ENCODE measurements at places on chromosomes 2 and 18.

DNA sequence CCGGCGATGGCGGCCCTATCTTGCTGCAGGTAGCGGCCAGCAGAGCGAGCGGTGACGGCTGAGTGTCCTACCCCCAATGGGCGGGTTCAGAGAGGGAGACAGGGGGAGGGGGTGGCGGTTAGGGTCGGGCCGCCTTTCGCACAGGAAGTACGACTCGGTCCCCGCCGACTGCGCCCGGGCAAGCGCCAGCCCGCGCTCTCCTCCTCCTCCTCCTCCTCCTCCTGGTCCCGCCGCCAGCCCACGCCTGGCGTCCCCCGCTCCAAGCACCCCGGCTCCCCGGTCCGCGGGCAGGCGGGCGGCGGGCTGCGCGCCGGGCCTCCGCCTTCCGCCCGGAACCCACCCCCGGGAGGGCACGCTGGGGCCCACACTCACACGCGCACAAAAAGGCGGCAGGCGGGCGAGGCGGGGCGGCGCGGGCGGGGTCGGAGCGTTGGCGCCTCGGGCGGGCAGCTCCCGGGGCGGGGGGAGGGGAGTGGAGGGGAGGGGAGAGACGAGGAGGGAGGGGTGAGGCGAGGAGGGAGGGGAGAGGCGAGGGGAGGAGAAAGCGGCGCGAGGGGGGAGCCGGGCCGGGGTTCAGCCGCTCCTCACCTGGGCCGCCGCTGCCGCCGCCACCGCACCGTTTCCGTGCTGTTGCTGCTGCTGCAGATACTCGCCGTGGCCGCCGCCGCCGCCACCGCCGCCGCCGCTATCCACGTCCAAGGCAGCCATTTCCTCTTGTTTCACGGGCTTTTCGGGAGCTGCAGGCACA lies 1.2 kb downstream of the SP3 start:
- peak; percentile 72 for DNase-seq

DNA sequence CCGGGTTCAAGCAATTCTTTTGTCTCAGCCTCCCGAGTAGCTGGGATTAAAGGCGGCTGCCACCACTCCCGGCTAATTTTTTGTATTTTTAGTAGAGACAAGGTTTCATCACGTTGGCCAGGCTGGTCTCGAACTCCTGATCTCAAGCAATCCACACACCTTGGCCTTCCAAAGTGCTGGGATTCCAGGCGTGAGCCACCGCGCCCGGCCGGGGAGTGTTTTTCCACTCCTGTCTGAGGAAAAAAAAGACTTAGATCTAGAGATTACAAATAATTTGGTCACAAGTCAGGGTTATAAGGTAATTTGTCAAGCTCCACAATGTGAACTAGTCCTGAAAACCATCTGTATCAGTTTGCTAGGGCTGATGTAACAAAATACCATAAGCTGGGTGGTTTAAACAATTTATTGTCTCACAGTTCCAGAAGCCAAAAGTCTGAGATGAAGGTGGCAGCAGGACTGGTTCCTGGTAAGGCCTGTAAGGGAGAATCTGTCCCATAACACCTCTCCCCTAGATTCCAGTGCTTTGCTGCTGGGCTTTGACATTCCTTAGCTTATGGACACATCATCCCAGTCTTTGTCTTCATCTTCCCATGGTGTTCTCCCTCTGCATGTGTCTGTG lies 40.7 kb upstream of the SP3 start:
- no peak for DNase-seq

DNA sequence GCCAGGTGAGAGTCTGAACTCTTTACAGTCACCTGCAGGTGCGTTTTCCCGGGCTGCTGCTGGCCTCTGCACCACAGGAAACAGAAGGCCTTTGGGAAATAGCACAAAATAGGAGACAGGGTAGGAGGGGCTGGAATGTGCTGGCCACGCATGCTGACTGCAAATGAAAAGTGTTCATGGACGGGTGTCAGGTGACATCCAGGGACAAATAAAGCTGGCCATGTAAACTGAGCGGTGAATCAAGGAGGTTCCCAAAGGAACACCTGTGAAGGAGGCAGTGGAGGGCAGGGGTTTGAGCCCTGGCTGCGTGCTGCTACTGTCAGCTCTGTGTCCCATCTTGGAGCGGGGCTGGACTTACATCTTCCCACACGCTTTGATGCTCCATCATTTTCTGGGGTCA lies 42.4 kb upstream of the GBX2 start:
- no peak for DNase-seq

- DNase-seq: no peak
These were observed 80.6 kb downstream of the PIGN start for GRCh38 chr18:62106271-62106670.

DNA sequence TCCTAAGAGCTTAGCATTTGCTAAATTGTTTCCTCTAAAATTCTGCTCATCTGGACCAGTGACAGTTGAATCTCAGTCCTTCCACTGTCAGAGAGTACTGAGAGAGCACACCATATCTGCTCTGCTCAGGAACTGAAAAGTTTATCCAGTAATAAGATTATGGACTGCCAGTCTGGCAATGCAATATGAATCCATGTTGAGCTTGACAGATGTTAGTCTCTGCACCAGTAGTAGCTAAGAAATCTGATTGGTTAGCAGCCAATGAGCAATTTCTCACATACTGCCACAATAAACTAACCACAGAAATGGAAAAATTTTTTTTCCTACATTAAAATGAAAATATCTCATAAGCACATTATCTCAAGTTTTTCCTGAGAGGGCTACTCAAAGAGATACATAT lies 2.3 kb downstream of the PRKD3 start:
- DNase-seq: no peak

DNA sequence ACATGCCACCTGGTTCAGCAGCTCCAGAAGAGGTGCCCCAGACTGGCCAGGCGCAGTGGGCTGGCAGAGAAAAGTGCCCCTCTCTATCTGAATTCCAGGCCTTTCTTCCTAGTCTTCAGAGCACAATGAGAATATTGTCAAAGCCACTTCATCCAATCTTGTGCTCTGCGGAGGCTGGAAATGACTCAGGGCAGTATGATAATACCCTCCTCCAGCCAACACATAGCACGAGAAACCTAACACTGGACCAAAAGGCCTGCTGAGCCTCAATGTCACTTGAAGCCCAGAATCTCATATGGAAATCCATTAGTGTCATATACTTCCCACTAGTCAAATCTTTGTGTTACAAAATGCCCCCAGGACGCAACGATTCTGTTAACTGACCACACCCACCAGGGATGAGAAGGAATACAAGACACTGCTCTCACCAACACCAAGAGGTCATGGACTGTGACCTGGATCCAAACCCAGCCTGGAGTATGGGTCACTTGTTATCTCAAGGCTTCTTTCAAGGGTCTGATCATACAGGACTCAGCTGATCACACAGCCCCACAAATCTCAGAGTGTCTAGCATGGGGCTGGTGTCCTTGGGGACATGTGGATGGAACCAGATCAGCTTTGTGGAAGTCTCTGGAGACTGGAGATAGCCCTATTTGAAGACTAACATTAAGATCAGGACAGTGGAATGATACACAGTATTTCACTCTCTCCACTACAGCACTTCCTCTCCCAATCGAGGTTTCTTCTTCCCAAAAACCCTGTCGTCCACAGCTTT lies 10.1 kb downstream of the KIF3C start:
- DNase-seq: no peak

DNA sequence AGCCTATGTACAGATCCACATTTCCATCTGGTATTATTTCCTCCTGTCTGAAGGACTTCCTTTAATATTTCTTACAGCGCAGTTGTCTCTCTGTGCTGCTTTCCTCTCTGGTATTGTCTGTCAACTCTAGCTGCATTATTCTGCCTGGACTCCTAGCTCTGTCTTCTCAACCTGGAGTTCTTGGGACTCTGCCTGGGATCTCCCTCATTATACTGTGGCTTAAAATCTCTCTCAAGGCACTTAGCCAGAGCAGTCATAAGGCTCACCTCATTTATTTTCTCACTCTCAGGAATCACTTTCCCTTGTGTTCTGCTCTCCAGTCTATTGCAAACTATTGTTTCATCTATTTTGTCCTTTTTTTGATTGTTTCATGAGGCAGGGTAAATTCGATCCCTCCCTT lies 850.4 kb downstream of the ERBB4 start:
- DNase-seq: no peak

- no peak for DNase-seq
These were observed 114.4 kb downstream of the CAPN13 start for GRCh38 chr2:30692829-30693275.

DNA sequence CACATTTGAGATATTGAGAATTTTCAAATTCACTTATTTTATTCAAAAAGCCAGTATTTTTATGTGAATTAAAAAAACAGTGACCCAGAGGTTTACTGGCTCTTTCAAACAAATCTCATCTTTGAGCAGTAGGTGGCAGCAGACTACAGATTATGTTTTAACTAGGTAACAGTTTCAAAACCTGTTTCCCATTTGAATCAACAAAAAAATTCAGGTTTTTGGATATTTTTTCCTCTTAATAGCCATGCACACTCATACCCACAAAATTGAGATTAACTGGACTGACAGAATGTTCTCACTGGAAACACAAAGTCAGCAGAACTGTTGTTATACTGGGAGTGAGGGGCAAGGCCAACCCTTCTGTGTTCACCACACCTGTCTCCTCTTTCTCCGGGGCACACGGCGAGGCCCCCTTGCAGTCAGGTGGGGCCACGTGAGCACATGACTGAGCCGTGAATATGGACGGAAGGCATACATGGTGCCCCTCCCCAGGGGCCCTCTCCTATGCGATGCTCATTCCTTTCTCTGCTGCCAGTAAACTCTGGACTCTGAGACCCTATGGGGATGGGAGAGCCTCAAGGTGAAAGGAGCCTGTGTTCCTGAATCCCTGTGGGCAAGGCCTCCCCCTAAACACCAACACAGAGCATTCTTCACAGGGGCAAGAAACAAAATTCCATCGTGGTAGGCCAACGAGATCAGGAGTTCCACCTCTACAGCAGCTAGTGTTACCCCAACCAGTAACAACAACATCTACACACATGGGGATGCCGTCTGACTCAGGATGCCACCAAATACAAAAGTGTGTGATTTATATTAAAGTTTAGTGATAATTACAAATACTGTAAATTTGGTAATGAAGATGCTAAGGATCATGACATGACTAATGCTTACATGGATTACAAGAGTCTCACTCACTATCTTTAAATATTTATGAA lies 80.4 kb downstream of the LPIN2 start:
- peak; percentile 27 for DNase-seq

GRCh38 chr2:46915281-46915810 lies at the start of gene MCFD2:
Gene MCFD2 (minus strand): TSS chr2:46915806. CDS start chr2:46909171, 6,635 bp downstream.
- DNase-seq: no peak

DNA sequence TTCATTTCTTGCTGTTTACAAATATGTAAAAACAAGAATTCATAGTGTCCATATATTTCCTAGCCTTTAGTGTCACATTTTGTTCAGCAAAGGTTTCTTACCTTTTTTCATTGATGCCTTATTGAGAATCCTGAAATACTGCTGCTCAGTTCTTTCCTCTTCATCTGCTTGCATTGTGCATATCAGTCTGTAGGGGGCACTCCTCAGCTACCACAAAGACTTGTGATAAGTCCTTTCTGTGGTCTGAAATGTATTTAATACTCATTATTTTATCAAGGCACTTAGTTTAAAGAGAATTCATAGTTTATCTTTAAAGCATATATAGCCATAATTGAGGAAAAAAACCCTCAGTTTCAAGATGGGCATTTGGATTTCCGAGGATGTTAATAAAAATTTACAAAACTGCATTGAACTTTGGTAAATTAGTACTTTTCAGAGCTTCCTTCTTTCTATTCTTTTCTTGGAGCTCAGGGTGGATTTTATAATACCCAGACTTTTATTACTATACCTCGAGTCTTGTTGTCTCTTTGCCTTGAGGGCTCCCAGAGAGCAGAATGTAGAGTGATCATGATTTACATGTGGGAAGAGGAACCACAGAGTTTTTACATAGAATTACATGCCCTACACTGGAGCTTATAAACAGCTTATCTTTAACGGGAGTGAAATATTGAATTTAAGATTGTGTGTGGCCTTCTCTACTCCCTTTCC lies 570.1 kb downstream of the PLCL1 start:
- DNase-seq: peak; percentile 18

GRCh38 chr2:238897122-238897880 lies 49.4 kb downstream of the TWIST2 start:
- DNase-seq: no peak

- no peak for DNase-seq
These were observed 146.1 kb upstream of the DLX2 start for GRCh38 chr2:172248785-172249187.

GRCh38 chr18:56563568-56563967 lies 74.8 kb downstream of the TXNL1 start:
- no peak for DNase-seq

GRCh38 chr18:3652380-3653262 lies 202.6 kb downstream of the TGIF1 start:
- no peak for DNase-seq

- DNase-seq: no peak
These were observed 80.7 kb upstream of the NABP1 start for GRCh38 chr2:191597186-191597751.

GRCh38 chr18:66316701-66317100 lies 287.2 kb downstream of the CDH19 start:
- no peak for DNase-seq

DNA sequence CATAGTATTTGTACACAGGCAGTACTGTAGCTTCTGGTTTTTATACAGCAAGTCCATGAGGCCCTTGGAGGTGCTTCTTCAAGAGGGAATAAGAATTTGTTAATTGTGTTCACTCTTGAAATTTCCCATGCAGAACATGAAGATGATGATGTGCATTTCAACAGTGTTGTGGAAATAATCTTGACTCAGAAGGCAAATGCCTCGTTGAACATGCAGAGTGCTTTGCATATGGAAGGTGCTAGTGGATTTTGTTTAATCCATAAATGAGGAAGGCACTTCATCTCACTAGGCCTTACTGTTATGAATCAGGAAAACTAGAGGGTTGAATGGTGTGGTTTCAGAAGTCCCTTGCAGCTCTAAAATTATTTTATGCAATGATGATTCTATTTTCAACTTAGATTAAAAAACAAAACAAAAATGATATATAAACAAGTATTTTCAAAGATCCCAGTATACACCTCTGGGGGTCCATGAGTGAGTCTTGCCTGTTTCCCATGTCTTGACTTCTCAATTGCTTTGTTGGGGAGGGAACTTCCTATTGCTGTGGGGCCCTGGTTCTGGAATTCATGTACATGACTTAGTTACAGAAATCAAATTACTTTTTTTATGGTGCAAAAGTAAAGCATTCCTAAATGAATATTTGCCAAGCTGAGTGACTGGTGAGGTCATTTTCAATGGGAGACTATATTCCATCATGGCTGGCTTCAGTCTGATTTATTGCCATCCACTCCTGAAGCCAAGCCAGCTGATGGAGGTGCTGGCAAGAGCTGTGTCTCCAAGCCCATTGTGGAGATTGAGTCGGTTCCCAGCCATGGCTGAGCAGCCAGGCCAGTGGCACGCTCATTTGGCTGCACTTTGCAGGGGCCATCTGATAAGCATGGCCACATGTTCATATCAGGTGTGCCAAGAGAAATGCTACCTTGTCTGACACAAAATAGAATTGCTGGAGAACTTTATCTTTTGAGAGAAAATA lies 56.5 kb downstream of the MGAT5 start:
- DNase-seq: no peak

GRCh38 chr2:127324635-127325034 lies 30.7 kb upstream of the ERCC3 start:
- DNase-seq: peak; percentile 12
